ENCODE measurements at places on chromosomes 11 and 22. TPM values are rescaled to one million over a fixed set of nuclear protein-coding genes. Genes with fewer than 3 reads are reported as not detected.

GRCh38 chr22:32175683-32176644 is 16.9 kb upstream of the C22orf42 start:
- DNase-seq, result no peak

GRCh38 chr11:119722281-119722794 is 6.7 kb downstream of the NECTIN1 start:
- no peak for DNase-seq

Gene PRSS23
- polyA plus RNA-seq, result 85.3 TPM

Gene SYCE3
- polyA plus RNA-seq, result not detected

GRCh38 chr11:134640971-134641968 is 229.2 kb upstream of the B3GAT1 start:
- no peak for DNase-seq
